ENCODE measurements at places on chromosomes 12 and 14.
A peak's percentile ranks its signal among the peaks of the same experiment; 100 is the strongest.

- no peak for DNase-seq
Observed at GRCh38 chr14:104979758-104980610, 1.8 kb upstream of the AHNAK2 start.

DNA sequence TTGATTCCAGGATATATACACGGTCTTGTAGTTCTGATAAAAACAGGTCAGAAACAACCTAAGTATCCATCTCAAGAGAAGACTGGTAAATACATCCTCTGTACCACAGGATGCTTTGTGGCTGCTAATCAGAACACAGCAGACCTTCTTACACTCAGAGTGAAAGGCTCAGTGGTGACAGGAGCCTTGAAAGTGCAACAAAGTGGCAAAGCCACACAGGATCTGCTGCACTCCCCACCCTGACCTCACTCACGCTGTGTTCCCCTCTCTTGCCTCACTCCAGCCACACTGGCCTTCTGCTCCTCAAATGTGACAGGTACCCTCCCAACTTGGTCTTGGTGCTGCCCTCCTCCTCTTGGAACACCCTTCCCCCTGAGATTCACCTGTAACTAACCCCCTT, 98.1 kb upstream of the GRIP1 start:
- no peak for DNase-seq

- no peak for DNase-seq
Observed at GRCh38 chr14:69943084-69943780, 64.0 kb downstream of the SMOC1 start.

DNA sequence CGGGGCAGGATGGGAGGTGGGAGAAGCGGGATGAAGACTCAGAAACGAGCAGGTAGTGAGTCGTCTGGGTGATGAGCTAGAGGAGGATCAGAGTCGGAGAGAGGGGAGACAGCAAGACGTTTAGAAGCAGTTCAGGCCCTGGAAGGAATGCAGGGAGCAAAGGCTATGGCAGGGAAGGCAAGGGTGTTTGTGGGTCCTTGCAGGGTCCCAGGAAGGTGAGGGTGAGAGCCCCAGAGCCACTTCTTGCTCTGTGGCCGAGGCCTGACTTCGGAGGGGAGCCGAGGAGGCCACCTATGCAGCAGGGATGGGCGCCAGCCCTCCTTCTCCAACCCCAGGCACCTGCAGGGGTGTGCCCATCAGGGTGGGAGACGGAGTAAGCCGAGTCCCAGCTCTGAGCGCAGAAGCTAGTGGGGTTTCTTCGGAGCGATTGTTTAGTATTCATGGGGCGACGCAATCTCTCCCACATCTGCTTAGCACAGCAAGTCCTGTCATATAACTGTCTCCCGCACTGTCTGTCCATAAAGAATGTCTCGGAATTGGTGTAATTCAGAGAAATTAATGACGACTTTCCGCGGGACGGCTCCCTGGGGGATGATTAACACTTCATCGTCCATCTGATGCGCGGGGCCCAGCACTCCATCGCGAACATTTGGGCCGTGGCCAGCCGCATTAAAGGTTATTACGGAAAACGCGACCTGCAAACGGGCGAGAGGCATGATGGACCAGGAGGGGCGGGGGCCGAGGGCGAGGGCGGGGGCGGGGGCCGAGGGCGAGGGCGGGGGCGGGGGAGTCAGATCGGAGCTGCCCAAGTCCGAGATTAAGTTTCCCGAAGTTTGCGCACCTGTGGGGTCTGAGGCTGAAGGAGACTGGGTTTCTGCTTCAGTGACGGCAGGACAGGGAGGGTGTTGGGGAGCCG, 12.2 kb upstream of the CALCOCO1 start:
- no peak for DNase-seq

DNA sequence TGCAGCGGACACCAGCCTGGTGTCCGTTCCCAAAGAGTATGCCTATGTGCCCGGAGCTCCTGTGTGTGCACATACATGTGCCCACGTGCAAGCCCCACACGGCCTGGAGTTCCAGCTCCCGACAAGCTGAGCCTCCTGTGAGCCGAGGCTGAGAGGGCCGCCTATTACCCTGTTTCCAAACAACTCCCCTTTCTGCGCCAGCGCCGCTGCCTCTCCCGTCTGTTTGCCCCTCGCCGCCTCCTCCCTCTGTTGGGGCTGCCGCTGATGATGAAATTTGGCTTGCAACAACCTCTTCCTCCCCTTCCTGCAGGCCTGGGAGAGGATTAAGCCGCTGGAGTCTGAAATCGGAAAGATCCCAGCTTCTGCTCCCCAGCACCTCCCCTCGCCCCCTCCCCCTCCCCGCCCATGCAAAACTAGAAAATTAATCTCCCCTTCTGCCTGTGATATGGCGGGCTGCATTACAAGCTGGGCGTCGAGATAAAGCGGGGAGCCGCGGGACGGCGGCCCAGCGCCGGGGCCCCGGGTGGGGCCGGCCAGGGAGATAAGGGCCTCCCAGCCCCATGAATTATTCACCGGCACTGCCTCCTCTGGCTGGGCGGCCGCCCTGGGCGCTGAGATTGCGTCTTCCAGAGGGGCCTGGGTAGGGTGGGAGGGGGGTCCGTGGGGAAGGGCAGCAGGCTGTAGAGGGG, 6.8 kb upstream of the ASIC1 start:
- DNase-seq, result no peak

DNA sequence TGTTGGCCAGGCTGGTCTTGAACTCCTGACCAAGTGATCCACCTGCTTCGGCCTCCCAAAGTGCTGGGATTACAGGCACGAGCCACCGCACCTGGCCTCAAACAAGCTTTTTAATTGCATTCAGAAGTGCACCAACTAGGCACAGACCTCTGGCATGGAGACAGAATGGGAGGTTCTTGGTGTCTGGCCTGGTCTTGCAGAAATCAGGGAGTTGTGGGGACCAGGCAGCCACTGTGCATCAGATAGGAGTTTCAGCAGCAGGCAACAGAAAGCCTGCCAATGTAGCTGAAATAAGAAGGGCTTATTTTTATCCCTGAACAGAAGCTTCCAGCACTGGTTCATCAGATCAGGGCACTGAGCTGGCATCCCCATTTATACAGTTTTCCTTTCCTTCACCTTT, 22.2 kb upstream of the TCL1B start:
- no peak for DNase-seq

DNA sequence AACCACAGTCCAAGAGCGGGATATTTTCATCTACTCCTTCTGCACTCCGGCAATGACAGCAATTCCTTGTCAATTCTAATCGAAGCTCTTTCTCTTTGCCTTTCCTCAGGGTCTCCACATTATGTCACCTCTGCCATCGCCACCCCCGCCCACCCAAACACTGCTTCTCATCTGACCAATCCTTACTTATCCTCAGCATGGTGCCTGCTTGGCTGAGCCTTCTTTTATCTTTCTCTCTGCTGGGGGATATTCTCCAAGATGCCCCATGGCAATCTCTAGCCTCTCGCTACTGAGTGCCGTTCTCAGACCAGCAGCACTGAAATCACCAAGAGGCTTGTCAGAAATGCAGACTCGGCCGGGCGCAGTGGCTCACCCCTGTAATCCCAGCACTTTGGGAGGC, 100.6 kb downstream of the PTPRB start:
- no peak for DNase-seq

- peak; percentile 11 for DNase-seq
Observed at GRCh38 chr12:9797722-9798619, 29.3 kb upstream of the KLRF1 start.

GRCh38 chr12:67453191-67453590, 184.0 kb downstream of the CAND1 start:
- no peak for DNase-seq

DNA sequence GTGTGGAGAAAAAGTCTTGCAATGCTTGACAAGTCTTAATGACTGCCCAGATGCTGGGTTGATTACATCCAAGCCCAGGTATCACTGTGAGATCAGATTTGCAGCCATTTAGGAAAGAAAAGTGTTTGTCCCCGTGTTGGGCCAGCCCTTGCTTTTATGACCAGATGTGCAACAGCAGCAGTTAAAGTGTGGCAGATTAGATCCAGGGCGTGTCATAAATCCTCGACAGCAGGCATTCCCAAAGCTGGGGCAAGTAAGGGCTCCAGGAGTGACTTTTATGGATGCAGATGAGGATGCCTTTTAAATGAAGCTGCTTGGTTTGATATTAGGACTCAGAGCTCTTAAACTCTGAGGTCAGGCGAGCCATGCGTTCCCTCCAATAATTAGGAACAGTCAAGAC, 1.7 kb downstream of the SMOC1 start:
- DNase-seq, result no peak

GRCh38 chr14:84804895-84805294, 725.0 kb upstream of the FLRT2 start:
- no peak for DNase-seq

DNA sequence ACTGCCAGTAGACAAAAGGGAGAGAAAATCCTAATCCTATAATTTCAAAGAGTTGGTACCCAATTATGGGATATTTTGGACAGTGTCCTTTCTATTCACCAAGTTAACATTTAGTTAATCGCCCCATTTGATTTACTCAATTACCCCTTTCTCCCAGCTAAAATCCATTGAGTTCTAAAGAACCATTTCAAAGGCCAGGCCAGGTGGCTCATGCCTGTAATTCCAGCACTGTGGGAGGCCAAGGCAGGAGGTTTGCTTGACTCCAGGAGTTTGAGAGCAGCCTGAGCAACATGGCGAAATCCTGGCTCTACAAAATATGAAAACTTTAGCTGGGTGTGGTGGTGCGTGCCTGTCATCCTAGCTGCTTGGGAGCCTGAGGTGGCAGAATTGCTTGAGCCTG, 5.5 kb upstream of the GPR19 start:
- no peak for DNase-seq

- DNase-seq, result no peak
Observed at GRCh38 chr12:68910128-68910527, 22.8 kb downstream of the CPM start.

DNA sequence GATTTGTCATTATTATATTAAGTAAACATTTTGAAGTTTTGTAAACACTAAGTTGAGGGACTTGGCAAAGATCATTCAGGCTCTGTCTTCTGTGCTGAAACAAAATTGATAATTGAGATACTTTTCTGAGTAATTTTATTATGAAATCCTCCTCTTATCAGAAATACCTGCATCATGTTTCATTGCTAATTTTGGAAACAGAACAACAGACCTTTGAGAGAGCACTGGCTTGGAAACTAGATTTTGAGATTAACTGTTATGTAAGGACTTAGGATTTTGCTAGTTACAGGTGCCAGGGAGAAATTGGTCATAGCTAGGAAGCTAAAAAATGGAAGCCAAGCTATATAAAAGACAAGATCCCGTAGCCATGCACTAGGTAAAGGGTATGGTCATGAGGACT, 201.7 kb upstream of the DCN start:
- no peak for DNase-seq

- peak; percentile 53 for DNase-seq
Observed at GRCh38 chr14:74362361-74362915, 14.2 kb downstream of the VRTN start.

DNA sequence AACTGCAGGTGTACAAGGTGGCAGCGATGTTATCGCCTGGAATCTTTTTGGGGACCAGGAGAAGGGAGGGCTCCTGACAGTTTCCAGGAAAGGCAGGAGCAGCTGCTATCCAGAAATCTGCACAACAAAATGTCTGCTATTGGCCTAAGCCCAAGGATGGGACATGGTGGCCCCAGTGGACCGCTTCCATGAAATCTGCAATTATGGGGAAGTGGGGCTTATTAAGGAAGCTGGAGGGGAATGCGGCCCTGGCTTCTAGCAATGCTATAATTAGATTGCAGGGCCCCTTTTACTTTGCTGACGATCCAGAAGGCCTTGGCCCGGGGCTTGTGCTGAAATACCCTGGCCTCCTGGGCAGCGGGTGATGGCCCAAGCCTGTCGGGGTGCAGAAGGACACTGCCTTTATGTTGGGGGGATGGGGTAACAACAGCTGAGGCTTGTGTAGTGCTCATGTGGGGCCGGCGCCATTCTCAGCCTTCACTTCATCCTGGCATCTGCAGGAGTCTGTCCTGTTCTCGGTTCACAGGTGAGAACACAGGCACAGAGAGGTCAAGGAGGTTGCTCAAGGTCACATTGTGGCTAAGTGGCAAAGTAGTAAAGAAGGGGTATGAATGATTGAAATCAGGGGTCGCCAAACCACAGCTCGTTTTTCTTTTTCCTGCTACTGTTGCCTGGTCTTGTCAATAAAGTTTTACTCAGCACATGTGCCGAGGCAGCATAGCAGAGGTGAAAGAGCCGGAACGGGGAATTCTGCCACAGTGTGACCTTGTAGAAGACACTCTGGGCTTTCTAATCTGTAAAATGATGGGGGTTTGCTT, 153.5 kb downstream of the RBM19 start:
- no peak for DNase-seq

GRCh38 chr12:13390381-13390861, 193.9 kb downstream of the EMP1 start:
- DNase-seq, result no peak

GRCh38 chr14:67970923-67971322, 151.3 kb downstream of the RAD51B start:
- no peak for DNase-seq

GRCh38 chr12:10361622-10362021, 28.2 kb downstream of the KLRK1 start:
- no peak for DNase-seq

DNA sequence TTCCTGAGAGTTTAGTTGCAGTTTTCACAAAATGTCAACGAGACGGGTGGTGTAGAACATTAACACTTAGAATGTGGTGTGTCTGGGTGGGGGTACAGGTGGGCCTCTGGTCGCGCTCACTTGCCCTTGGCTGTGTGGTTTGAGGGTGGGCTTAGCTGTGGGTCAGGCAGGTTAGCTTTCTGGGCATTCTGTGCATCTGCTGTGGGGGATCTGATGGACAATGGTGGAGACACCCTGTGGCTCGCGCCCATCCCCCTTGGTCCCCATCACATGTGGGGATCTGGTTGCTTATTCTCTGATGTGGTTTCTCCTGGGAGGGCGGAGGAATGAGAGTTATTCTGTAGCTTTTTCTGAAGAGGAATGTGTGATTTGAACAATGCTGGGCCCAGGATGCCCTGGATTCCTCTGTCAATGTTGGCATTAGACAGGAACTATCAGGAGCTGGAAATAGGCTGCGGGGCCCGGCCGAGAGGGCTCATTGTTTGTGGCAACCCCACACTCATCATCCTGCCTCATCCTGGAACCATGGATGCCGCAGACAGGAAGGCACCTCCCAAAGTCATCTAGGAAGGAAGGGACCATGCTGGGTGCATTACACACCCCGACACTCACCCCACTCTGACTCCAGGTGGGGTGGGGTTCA, 101.6 kb downstream of the TSPAN9 start:
- no peak for DNase-seq

DNA sequence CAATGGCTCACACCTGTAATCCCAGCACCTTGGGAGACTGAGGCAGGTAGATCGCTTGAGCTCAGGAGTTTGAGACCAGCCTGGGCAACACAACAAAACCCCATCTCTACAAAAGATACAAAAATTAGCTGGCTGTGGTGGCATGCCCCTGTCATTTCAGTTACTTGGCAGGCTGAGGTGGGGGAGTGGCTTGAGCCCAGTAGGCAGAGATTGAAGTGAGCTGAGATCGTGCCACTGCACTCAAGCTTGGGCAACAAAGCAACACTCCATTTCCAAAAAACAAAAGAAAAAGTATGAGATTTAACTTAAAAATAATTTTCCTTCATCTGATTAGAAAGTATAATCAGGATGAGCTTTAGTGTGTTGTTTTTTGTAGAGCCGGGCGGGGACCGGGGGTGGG, 47.9 kb upstream of the BCAT1 start:
- DNase-seq, result no peak

Data from stimulated activated CD8-positive, alpha-beta memory T cell treated with anti-CD3 and anti-CD28 coated beads, Interleukin-7, amount 100 ng/mL, for 24 hours (primary cell).